ENCODE measurements at places on chromosomes 3 and 15. TPM values are rescaled to one million over a fixed set of nuclear protein-coding genes. Genes with fewer than 3 reads are reported as not detected.

DNA sequence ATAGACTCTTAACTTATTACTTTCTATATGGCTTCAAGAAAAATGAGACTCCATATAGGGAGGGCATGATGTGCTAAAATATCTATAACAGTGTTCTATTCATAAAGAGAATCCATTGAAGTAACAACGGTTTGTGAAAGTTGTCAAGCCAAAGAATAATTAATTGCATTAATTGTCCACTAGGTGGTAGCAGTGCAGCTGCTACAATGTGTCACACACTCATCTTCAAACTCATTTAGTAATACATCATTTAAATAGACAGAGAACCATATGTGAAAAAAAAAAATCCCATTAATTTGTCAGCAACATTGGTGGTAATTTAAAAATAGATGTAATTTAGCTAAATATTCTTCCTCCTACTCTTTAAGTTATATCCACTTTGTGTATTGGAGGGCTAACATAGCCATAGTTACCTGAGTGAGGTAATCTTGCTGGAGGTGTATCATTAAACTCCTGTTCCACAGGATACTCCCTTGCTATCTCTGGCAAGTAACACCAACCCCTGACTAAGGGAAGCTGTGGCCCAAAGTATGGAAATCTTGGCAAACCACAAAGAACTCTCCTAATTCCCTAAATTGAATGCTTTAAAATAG lies 3.7 kb upstream of the CPA3 start:
- DNase-seq = no peak
- H3K4me3 ChIP-seq = no peak overlapping the region
- no peaks in the 10 kb centered on the region for H3K36me3 ChIP-seq
- H3K27ac ChIP-seq = no peak overlapping the region

Gene ZKSCAN7
- total RNA-seq = 1.2 TPM

- no peak overlapping the region for H3K4me3 ChIP-seq
- H3K27me3 ChIP-seq = no peaks in the 10 kb centered on the region
- DNase-seq = no peak
- H3K36me3 ChIP-seq = no peaks in the 10 kb centered on the region
- H3K27ac ChIP-seq = no peak overlapping the region
These were observed 1455.6 kb upstream of the GBE1 start for GRCh38 chr3:83216919-83217594.

GRCh38 chr15:101441696-101442095 lies 47.8 kb downstream of the PCSK6 start:
- no peaks in the 10 kb centered on the region for H3K36me3 ChIP-seq
- no peak overlapping the region for H3K27ac ChIP-seq

DNA sequence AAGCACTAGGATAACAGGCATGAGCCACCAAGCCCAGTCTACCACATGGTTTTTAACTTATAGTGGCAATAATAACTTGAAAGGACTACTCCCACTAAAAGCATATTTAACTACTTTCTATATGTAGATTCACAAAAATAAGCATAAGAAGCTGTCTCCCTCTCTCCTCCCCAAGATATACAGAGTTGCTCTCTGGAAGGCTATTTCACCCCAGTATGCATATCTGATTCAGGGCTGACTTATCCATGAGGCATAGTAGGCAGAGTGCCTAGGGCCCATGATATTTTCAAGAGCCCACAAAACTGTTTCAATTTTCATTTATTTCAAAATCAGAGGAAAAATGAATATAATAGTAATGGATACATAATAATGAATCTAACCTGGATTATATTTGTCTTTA lies 20.5 kb downstream of the ATP8B4 start:
- no peaks in the 10 kb centered on the region for H3K36me3 ChIP-seq
- no peak for DNase-seq
- no peaks in the 10 kb centered on the region for H3K27me3 ChIP-seq
- no peak overlapping the region for H3K4me3 ChIP-seq
- no peaks in the 10 kb centered on the region for H3K4me1 ChIP-seq

- H3K27me3 ChIP-seq = no peaks in the 10 kb centered on the region
- peak overlapping the region; percentile 42 for H3K27ac ChIP-seq
- DNase-seq = no peak
These were observed 60.3 kb downstream of the SYNM start for GRCh38 chr15:99165020-99165790.

DNA sequence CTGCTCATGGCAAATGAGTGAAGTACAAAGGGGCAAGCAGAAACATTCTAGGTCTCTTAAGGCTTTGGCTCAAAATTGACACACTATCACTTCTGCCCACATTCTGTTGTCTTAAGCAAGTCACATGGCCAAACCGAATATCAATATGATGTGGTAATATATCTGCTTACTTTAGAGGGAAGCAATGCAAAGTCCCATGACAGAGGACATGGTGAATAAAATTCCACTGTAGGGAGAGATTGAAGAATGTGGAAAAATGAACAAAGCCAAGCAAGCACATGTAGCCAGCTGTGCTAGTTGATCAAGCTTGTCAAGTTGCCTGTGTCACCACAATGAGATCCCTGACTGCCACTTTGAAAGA lies 11.2 kb upstream of the TBC1D5 start:
- no peak overlapping the region for H3K27ac ChIP-seq
- H3K4me1 ChIP-seq = no peaks in the 10 kb centered on the region
- H3K27me3 ChIP-seq = no peaks in the 10 kb centered on the region
- H3K36me3 ChIP-seq = no peaks in the 10 kb centered on the region
- H3K4me3 ChIP-seq = no peak overlapping the region
- DNase-seq = no peak

Data from psoas muscle (tissue), 8 donors.